ENCODE measurements at places on chromosomes 4 and X.

DNA sequence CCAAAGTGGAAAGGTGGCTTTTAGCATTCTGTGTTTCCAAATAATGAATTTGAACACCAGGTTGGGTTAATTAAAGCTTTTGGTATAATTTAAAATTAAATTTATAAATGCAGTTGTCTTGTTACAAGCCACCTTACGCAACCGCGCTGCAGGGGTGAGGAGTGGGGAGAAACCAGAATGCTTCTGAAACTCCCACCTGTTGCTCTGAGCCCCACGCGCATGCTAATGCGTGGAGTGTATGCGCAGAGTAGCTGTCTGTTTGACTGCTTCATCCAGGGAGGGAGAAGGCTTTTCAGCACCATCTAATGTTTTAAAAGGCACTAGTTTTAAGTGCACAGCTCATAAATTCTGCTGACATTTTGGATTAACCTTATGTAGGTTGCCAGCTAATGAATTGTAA, 12.5 kb downstream of the OGT start:
- peak; percentile 9 for DNase-seq

- DNase-seq = no peak
Observed at GRCh38 chr4:37388681-37389365, 144.3 kb downstream of the NWD2 start.

- DNase-seq = no peak
Observed at GRCh38 chr4:119087121-119087520, 48.5 kb upstream of the MYOZ2 start.

DNA sequence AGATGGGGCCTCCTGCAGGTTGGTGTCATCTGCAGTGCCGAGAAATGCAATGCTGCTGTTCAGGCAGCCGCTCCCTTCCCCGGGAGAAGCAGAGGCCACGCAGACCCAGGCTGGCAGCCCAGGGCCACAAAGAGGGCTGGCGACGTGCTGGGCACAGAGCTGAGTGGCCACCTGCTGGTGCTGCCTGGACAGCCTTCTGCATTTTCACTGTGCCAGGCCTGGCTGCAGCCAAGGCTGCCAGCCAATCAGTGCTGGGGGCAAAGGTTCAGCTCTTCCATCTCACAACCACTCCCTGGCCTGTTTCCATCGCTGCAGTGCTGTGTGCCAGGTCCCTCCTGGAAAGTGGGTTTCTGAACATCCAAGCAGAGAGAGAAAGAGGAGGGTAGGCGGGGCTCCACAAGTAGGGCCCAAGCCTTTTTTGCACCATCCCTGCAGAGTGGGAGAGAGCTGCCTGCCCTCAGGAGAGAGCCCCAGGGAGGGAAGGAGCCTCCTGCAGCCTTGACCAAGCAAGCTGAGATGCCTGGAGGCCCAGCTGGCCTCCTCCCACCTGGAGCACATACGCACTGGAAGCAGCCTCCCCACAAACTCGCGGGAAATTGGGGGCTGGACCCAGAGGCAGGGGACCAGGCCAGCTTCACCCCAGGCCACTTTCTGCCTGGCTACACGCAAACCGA, 20.1 kb downstream of the ADRA2C start:
- DNase-seq = no peak

GRCh38 chrX:78712336-78712735, 35.2 kb upstream of the LPAR4 start:
- DNase-seq = no peak

DNA sequence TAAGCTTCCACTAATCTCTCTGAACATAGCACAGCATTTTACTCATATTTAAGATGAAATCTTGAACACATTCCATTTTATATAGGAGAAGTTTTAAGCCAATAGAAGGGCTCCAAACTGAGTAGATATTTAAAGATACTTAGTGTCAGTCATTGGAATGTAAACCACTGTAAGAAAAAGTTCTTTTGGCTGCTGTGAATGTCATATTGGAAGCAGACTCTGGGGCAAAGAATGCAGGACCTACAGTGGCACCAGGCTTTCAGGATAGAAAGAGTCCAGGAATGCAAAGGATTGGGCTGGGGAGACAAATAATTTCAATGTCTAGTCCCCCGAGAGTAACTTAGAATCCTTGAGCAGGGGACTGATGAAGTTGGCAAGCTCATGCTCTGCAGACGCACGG, 1047.7 kb downstream of the STIM2 start:
- DNase-seq = no peak

- DNase-seq = no peak
Observed at GRCh38 chr4:176467001-176467400, 147.2 kb downstream of the SPCS3 start.

- peak; percentile 26 for DNase-seq
Observed at GRCh38 chr4:64712590-64712989, 303.3 kb upstream of the TECRL start.

- DNase-seq = no peak
Observed at GRCh38 chr4:48105230-48105629, 28.8 kb downstream of the TXK start.

DNA sequence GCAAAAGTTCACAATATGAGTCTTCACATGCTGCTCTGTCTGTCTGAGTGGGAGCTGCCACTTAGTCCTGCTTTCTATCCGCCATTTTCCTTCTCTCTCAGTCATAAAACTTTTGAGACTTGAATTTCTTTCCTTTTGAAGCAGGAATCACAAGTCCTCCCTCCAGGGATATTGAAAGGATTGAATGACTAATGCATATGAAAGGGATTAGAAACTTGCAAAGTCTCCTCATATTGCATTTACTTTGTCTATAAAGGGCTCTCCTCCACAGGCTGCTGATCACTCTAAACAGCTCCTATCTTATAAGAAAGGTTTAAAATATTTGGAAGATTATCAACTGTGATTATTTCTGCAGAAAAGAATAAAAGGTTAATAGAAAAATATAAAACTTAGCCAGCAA, 879.1 kb downstream of the ARAP2 start:
- no peak for DNase-seq

DNA sequence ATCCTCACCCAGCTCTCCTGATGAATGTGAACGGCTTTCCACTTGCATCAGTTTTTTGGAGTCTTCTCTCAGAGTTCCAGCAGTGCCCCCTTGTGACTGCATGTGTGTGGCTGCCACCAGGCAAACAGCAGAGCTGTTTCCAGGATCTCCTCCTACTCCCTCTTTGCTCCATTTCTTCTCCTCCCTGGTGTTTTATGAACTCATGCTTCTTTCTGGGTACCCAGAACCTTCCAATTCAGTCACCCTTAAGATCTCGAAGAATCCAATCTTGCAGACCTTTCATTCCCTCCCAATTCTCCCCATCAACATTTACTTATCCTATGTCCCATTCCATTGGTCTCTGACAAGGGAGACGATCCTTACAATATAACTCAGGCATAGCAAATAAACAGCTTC, 6.8 kb upstream of the TCEANC start:
- DNase-seq = peak; percentile 61

- DNase-seq = peak; percentile 78
Observed at GRCh38 chr4:127604949-127605709, 27.6 kb upstream of the INTU start.

DNA sequence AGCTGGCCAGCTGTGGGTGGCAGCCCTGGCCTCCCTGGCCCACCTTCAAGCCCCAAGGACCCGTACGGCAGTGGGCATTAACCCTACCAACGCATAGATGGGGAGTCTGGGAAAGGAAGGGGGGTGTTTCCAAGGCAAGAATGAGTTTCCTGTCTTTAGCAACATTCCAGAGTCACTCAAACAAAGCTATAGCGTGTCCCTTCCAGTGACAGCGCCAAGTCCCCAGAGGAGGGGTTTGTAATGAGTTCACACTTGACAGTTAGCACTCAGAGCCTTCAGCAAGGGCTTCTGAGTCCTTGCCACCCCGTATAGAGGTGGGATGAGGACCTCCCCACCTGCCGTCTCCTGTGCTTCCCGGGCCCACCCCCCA, 1.8 kb downstream of the BGN start:
- DNase-seq = no peak

GRCh38 chrX:147891896-147892295, 19.8 kb upstream of the FMR1 start:
- DNase-seq = no peak

GRCh38 chr4:89307178-89307445, 488 bp downstream of the GPRIN3 start:
- DNase-seq = no peak

- DNase-seq = peak; percentile 1
Observed at GRCh38 chr4:116055857-116056827, 942.7 kb upstream of the NDST4 start.

DNA sequence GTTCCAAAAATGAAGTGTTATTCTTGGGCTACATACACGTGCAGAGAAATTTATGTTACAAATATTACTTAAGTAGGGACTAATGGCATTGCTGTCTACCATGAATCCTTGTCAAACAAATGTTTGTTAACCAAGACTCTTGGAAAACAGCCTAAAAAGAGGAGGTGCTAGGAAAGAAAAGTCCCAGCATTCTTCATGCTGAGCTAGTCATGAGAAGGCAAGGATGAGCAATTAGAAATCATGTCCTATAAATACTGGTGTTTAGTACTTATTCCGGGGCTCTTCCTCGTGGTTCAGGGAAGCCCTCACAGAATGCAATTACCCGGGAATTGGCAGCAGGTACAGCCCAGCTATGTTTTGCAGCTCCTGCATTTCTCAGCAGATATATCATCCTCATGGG, 378.1 kb upstream of the FTHL17 start:
- no peak for DNase-seq

GRCh38 chrX:69323786-69324720, 158.8 kb upstream of the PJA1 start:
- no peak for DNase-seq

DNA sequence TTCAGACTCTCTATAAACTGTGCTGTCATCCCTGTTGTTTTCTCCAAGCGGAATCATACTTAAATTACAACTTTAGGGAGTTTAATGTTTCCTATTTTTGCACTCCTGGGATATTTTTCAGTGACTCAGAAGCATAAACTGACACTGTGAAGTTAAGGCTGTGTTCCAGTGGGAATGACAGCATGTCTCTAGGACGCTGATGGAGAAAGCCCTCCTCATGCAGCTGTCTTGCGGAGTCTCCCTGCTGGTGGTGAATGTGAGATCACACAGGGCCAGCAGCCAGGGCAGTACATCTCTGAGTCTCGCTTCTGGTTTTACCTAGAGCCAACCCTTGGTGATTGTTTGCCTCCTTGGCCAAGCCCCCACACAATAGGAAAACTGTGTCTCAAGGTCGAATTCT, 53.3 kb downstream of the NFKB1 start:
- peak; percentile 27 for DNase-seq

- no peak for DNase-seq
Observed at GRCh38 chr4:6364146-6364545, 94.5 kb downstream of the WFS1 start.

GRCh38 chrX:129736491-129736890, 2.3 kb upstream of the XPNPEP2 start:
- no peak for DNase-seq

- DNase-seq = peak; percentile 3
Observed at GRCh38 chrX:55135171-55135570, 46.4 kb downstream of the PAGE2 start.

DNA sequence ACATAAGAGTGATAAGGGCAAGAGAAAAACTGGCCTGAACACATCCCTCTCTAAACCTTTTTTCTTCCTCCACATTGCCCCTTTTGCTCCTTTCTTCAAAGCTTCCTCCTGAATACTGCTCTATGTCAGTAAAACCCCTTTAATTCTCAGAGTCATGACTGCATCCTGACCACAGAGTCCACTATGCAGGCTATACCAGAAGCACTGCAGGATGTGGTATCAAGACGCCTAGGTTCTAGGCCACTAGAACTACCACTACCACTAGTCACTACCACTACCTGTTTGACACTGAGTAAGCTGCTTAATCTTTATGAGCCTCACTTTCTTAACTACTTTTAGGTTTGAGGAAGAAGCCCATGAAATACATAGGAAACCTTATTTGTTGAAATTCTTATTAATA, 38.7 kb downstream of the ARHGEF9 start:
- no peak for DNase-seq

DNA sequence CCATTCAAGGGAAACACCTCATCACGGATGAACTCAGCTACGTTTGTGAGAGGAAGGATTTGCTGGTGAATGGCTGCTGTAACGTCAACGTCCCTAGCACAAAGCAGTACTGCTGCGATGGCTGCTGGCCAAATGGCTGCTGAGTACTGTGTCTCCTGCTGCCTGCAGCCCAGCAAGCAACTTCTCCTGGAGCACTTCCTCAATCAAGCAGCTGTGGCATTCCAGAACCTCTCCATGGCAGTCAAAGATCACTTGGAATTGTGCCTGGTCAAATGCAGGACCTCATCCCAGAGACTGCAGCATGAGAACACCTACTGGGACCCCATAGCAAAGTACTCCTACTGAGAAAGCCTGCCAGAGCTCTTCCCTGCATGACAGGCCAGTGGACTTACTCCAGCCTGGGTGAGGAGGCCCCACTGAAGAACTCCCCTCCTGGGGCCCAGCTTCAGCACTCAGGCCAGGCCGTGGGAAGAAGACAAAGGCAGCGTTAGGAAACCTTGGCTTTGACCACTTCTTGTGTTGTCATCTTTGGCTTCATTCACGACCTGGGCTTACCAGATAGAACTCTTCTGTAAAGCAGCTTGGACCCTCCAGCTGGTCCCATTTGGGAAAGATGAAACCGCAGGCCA, 244.3 kb downstream of the RBMX2 start:
- DNase-seq = no peak

DNA sequence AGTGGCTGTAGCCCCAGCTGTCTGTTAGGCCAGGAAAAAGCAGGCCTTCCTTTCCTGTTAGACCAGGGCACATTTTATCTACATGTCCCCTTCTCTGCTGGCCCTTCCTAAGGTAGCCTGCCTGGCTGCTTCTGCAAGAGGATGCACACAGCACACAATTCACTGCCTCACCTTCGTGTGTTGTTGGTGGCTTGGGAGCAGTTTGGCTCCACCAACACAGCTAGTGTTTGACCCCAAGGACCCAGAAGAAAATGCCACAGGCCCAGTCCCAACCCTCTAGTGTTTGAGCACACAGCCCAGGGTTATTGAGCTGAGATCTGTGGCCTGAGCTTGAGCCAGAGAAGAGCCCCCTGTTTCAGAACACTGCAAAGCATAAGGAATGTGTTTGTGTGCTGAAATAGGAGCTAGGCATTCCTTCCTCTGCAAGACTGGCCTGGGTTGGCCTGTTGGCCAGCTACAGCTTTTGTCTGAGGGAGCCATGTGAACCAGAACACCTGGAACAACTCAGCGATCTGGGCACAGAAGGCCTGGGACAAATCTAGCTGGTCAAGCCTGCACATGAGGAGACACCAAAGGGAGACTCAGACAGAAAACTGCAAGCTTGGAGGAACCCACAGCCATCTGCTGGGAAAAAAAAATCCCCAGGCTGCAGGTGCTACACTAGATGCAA, 26.4 kb downstream of the MAGEE1 start:
- no peak for DNase-seq

DNA sequence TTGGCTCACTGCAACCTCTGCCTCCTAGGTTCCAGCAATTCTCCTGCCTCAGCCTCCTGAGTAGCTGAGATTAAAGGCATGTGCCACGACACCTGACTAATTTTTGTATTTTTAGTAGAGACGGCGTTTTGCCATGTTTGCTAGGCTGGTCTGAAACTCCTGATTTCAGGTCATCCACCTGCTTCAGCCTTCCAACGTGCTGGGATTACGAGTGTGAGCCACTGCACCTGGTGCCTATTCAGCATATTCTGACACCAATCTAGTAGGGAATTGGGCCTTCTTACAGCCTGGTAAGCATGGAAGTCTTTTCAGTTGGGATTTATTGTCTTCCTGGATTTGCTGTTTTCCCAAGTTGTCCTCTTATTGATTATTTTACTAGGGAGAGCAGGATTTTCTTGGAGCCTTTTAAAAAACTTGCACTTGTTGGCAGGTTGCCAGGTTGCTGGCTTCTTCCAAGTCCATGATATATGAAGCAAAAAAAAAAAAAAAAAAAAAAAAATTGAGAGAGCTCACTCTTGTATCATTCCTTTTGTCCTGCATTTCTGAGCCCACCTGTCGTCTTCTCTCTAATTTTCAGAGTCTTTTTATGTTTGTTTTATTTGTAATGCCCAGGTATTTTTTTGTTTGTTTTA, 43.7 kb downstream of the TMPRSS11E start:
- DNase-seq = peak; percentile 76
